H4 (cell line): ENCODE measurements at places on chromosomes 5 and 9. TPM values are rescaled to one million over a fixed set of nuclear protein-coding genes. Genes with fewer than 3 reads are reported as not detected.

GAS1 gene
- 5.7 and 6.6 TPM in 2 replicates for total RNA-seq

GDNF gene
- total RNA-seq: not detected in 2 replicates

TLE4 gene
- 27.8 and 32.1 TPM in 2 replicates for total RNA-seq

AQP3 gene
- 15.9 and 18.3 TPM in 2 replicates for total RNA-seq

PFN3 gene
- total RNA-seq: not detected in 2 replicates

PCDHB14 gene
- 5.6 and 6.2 TPM in 2 replicates for total RNA-seq

DIAPH1 gene
- 24.3 and 40.7 TPM in 2 replicates for total RNA-seq

KIF24 gene
- 5.5 and 5.9 TPM in 2 replicates for total RNA-seq

TAF11L5 gene
- total RNA-seq: not detected in 2 replicates

RAD1 gene
- 48.3 and 78.0 TPM in 2 replicates for total RNA-seq

OR1Q1 gene
- not detected in 2 replicates for total RNA-seq

CRHBP gene
- total RNA-seq: not detected in 2 replicates

IFNA13 gene
- not detected in 2 replicates for total RNA-seq

CENPH gene
- total RNA-seq: 41.7 and 45.8 TPM in 2 replicates

FAM78A gene
- 0.29 and 0.87 TPM in 2 replicates for total RNA-seq

PCDHA9 gene
- 0.08 TPM in 1 of 2 replicates, not detected in the other for total RNA-seq

PLPP7 gene
- total RNA-seq: 0.19 TPM in 1 of 2 replicates, not detected in the other

VDAC1 gene
- 732 and 750 TPM in 2 replicates for total RNA-seq

LOX gene
- total RNA-seq: 16.3 and 19.2 TPM in 2 replicates

HEMGN gene
- total RNA-seq: not detected in 2 replicates

DDX4 gene
- not detected in 2 replicates for total RNA-seq

C5orf46 gene
- total RNA-seq: 1.0 and 5.2 TPM in 2 replicates

BNIP1 gene
- 25.2 and 39.2 TPM in 2 replicates for total RNA-seq

ASTN2 gene
- total RNA-seq: 2.7 and 6.8 TPM in 2 replicates

PCDHB4 gene
- 0.21 TPM in 1 of 2 replicates, not detected in the other for total RNA-seq

CDC23 gene
- 48.2 and 51.7 TPM in 2 replicates for total RNA-seq

FAM120A gene
- 25.5 and 39.5 TPM in 2 replicates for total RNA-seq

PCDH12 gene
- total RNA-seq: not detected in 2 replicates

ABL1 gene
- total RNA-seq: 18.5 and 20.0 TPM in 2 replicates

SPINK13 gene
- not detected in 2 replicates for total RNA-seq

INSL4 gene
- total RNA-seq: not detected in 2 replicates

NR2F1-AS1 gene
- total RNA-seq: 5.2 and 10.4 TPM in 2 replicates

TAF11L10 gene
- not detected in 2 replicates for total RNA-seq

AMBP gene
- total RNA-seq: 6.6 and 9.9 TPM in 2 replicates

OR1L8 gene
- not detected in 2 replicates for total RNA-seq

PDGFRB gene
- total RNA-seq: 21.6 and 30.1 TPM in 2 replicates

TSLP gene
- 0.99 and 1.1 TPM in 2 replicates for total RNA-seq

BSPRY gene
- total RNA-seq: not detected in 2 replicates

RABGAP1 gene
- 17.3 and 25.0 TPM in 2 replicates for total RNA-seq

GABRA1 gene
- total RNA-seq: 0.62 and 2.4 TPM in 2 replicates

FOXD4L3 gene
- not detected in 2 replicates for total RNA-seq

SGCD gene
- 0.12 TPM in 1 of 2 replicates, not detected in the other for total RNA-seq

F2RL2 gene
- 88.7 and 93.9 TPM in 2 replicates for total RNA-seq

TRPM6 gene
- 0.12 and 0.29 TPM in 2 replicates for total RNA-seq

RNF20 gene
- 22.1 and 27.5 TPM in 2 replicates for total RNA-seq

TAF11L2 gene
- not detected in 2 replicates for total RNA-seq

SLC25A2 gene
- not detected in 2 replicates for total RNA-seq

PCDHGA3 gene
- 10.3 and 11.5 TPM in 2 replicates for total RNA-seq

DMRT3 gene
- not detected in 2 replicates for total RNA-seq

ZCCHC7 gene
- 13.3 and 15.6 TPM in 2 replicates for total RNA-seq

ADRB2 gene
- 0.37 and 1.2 TPM in 2 replicates for total RNA-seq

THOC3 gene
- total RNA-seq: 81.3 and 95.1 TPM in 2 replicates

CCL19 gene
- not detected in 2 replicates for total RNA-seq
